ENCODE measurements at places on chromosomes 4 and X.

DNA sequence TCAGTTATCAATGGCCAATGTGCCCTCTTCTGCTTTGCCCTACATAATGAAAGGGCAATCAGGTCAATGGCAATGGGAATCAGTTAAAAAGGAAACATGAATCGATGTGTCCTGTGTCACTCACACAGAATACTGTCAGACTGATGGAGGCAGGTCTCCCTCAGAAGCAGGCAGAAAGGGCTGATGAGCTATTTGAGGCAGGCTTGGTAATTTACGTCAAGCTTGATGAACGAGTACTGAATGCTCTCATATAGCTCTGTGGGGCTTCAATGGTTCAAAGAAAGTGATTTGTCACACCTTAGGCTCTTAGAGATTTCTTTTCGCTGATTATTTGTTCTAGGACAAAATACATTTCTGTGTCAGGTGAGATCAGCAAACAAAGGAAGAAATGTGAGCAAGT is 22.6 kb upstream of the TBC1D1 start:
- DNase-seq, result no peak

GRCh38 chrX:40087425-40088298 is 10.1 kb downstream of the BCOR start:
- DNase-seq, result no peak

GRCh38 chr4:186840222-186840701 is 116.6 kb upstream of the FAT1 start:
- DNase-seq, result no peak

GRCh38 chr4:66568001-66568400 is 897.7 kb upstream of the EPHA5 start:
- DNase-seq, result no peak

GRCh38 chrX:1487401-1487800 is 34.7 kb upstream of the ASMTL start:
- DNase-seq, result no peak

- DNase-seq, result no peak
Measured at GRCh38 chr4:40521957-40522356, 107.7 kb downstream of the RBM47 start.

- DNase-seq, result no peak
Measured at GRCh38 chrX:120136840-120137239, 21.1 kb upstream of the RHOXF1 start.

GRCh38 chr4:3727847-3728469 is 38.2 kb upstream of the ADRA2C start:
- no peak for DNase-seq

DNA sequence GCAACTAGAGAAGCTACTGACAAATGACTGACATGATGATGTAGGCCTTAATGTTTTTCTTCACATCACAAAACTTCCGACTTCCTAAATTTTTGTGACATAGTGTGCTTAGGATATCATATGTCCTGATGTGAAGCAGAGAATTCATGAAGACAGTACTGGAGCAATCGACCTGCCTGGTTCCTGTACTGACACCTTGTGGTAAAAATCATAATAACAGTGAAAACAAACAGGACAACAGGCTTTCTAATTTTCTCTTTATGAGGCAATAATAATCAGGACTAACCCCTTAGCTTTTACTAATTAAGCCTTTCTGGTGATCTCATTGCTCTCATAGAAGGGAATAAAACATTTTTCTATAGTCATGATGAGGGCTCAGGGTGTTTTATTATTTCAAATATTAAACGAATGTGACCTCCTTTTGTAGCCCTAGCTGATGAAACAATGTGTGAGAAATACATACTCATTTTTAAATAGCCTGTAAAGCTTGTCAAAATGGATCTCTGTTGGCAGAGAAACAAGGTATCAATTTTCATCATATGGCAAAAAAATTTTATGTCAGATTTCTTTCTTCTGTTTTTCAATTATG is 158.4 kb downstream of the TENT5D start:
- no peak for DNase-seq

- DNase-seq, result no peak
Measured at GRCh38 chr4:104128031-104128849, 366.5 kb downstream of the CXXC4 start.

GRCh38 chrX:24334461-24334860 is 20.6 kb upstream of the SUPT20HL2 start:
- DNase-seq, result no peak

GRCh38 chr4:77188498-77189220 is 31.7 kb downstream of the CCNG2 start:
- DNase-seq, result no peak

GRCh38 chr4:23923141-23923540 is 33.3 kb upstream of the PPARGC1A start:
- DNase-seq, result no peak

- DNase-seq, result no peak
Measured at GRCh38 chr4:125658773-125659172, 344.0 kb downstream of the FAT4 start.

GRCh38 chr4:7928711-7929110 is 10.9 kb downstream of the AFAP1 start:
- DNase-seq, result no peak

DNA sequence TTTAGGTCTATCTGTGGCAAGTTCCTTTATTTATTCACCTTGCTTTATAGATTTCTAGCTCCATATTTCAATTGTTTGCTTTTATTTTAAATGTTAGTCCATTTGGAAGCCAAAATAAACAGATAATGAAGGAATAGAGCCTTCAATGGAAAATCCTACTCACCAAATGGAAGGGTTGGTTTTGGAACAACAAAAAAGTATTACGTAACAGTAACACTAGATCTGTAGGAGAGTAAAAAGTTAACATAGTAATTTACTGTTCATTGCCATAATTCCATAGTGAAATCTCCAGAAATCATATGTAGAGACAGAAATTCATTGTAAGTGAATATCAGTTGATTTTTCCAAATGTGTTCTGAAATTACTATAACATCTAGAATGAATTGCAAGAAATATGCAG is 34.6 kb downstream of the NWD2 start:
- no peak for DNase-seq

DNA sequence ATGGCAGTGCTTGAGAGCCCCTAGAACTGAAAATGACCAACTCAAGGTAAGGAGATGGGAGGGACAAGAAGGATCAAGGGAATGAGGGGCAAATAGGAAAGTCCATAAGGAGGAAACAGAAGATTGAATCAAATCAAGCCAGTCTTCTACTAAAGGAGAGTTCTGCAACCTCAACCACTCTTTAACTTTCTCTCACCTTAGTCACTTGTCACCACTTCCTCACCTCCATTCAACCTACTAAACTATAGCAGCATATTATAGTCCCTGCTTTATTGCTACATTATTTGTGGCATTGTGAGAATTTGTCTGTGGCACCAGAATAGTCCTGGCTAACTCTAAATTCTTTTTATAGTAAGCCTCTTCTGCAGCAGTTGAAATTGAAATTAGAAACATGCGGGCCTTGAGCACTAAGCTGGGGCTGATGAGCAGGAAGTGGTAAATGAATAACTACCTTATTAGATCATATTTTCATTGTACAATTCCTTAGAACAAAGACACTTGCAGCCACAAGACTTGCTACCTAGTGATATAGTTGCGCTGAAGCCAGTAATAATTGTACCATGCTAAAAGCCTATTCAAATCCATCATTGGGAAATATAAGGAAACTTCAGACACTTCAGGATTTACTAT is 336.9 kb downstream of the ZNF674 start:
- peak; percentile 34 for DNase-seq

- peak; percentile 28 for DNase-seq
Measured at GRCh38 chr4:47386561-47387235, 76.8 kb downstream of the COMMD8 start.

GRCh38 chrX:5648941-5649568 is 579.6 kb downstream of the NLGN4X start:
- no peak for DNase-seq

- DNase-seq, result no peak
Measured at GRCh38 chr4:95061220-95061619, 303.5 kb downstream of the BMPR1B start.

DNA sequence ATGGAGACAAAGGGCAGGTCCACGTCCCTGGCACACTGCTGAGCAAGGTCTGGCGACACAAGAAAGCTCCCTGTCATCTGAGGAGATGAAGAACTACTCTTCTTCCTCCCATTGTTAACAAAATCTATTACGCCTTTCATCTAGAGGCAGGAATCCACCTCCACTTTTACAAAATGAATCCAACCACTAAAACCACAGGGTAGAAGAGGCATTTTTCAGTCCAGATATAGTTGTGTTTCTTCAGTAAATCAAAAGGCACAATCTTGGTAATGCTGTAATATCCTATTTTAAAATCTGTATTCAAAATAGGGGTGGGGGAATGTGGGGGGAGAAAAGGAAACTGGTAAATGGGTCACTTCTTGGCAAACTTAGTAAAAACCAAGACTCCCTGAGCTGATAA is 101.4 kb downstream of the CDS1 start:
- no peak for DNase-seq

DNA sequence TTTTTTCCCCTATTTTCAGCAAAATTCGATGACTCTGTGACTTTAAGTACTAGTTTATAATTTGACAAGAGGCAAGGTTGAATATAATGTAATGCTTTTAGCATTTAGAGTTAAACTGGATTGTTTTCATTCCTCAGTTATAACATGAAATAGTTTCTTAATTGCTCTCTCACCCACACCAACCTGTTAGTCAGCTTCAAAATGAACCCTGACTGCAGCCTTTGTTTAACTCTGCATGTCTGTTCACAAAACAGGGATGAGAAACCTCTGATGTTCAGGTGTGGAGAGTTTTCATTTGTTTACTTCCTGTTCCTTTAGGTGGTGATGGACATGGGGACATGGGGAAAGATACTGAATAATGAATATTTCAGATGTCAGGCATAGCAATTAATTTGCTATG is 49.9 kb upstream of the MND1 start:
- DNase-seq, result no peak

DNA sequence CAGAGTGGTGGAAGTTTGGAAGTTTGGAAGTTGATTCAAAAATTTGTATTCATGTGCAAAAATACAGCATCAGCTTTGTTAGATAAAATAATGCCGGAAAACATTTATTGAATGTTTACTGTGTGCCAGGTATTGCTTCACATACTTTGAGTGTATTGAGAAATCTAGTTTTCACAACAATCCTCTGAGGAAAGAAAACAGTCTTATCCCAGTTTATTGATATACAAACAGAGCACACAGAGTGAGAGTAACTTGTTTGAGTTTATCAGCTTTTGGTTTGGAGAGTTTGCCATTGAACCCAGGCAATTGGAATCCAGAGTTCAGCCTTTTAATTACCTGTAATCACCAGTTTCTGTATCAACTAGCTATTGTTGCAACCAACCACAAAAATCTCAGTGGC is 127.2 kb upstream of the RPS6KA3 start:
- DNase-seq, result no peak
